H9 (cell line): ENCODE measurements at places on chromosomes 11 and 22. TPM values are rescaled to one million over a fixed set of nuclear protein-coding genes. Genes with fewer than 3 reads are reported as not detected.

- DNase-seq = no peak
Measured at GRCh38 chr11:92845805-92846204, 123.6 kb upstream of the MTNR1B start.

GRCh38 chr22:44901301-44901700 lies 108.5 kb downstream of the PHF21B start:
- DNase-seq = no peak

GRCh38 chr11:11301212-11301611 lies 51.8 kb downstream of the CSNK2A3 start:
- no peak for DNase-seq

The C22orf31 gene
- not detected in 2 replicates for total RNA-seq

The KDM4E gene
- not detected in 2 replicates for total RNA-seq

The SPINDOC gene
- total RNA-seq = 121 TPM in 2 replicates

The NOX4 gene
- total RNA-seq = 2.3 and 3.0 TPM in 2 replicates
